ENCODE measurements at places on chromosomes 3 and 15.

DNA sequence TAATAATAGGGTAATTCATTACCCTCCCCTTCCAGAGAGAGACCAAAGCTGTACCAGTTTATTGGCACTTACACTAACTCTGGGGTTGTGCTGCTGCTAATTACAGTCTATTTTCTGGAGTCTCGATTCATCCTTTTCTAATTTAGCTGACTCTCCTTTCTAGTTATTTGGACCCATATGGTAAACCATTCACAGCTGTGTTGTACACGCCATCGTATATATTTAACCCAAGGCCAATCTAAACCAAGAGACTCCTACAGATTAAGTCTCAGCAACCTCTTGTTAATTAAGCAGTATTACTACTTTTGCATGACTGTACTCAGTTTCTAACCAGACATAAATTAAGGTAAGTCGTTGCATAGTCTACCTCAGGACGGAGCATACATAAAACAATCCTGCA lies 22.5 kb downstream of the ANXA2 start:
- no peak for DNase-seq

DNA sequence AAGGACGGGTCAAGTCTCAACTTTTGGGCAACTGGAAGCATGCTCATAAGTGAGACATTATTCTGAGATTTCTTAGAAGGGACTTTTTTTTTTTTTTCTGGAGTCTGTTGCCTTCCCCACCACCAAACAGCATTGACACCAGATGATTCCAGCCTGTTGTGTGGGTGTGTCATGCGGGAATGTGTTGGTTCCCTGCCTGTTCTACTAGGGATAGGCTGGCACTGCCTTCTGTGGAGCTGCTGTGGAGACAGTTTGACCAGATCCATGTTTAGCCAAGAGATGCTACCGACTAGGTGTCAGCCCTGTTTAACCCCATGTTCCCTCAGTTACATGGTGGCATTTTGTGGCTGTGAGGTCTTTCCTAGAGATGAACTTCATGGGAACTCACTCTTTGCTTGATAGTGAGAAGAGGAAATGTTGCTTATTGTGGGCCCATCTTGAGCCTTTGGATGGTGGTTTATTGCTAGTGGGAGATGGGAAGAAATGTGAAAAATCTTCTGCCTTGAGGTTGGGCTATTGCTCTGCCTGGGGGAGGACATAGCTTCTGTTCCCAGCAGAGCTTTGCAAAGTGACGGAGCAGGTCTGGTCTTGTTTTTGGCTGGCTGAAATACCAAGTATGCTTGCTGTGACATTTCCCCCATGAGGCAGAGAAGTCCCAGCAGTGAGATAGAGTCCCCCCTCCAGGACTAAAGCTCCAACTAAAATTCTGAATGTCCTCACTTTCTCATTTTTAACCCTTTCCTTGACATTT lies 31.3 kb downstream of the TRAK1 start:
- no peak for DNase-seq

DNA sequence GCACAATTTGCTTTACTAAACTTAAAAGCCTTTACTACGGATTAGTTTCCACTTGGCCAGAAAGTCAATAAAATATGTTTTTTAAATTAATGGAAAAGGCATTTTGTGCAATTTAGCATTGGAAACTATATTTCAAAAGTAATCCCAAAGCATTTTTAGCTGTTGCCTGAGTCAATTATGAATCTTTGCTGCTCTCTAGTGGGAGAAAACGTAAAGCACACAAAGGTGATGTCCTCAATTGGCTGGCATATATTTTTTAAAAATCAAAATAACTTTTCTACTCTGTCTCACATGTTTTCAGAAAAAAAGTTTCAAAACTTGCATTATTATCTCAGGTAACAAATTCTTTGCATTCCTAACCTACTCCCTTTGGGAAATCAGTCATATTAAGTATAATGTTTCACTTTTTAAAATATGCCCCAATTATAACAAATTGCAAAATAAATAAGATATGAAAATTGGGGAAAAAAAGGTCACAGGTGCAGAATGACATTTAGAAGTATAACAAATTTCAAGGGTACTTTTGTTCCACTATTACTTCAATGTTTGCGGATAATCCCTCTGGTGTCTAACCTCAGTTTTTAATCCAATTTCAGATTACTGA lies 47.2 kb upstream of the TEX55 start:
- DNase-seq, result peak; percentile 1

- DNase-seq, result no peak
These were observed 19.8 kb upstream of the VILL start for GRCh38 chr3:37970802-37971201.

DNA sequence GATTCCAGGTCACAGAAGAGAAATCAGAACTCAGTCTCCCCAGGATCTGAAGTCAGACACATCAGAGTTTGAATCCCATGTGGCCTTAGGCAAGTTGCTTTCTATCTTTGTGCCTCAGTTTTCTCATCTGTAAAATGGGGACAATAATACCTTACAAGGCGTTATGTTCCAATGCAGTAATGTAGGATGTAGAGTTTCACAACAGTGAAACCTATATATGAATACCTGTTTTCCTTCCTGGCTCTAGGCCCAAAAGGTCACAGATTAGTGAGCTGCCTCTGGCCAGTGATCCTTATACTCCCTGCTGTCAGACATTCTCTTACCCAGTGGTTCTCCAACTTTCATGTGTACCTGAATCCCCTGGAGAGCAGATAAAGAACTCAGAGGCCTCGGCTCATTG lies 72.9 kb upstream of the OXTR start:
- DNase-seq, result no peak

DNA sequence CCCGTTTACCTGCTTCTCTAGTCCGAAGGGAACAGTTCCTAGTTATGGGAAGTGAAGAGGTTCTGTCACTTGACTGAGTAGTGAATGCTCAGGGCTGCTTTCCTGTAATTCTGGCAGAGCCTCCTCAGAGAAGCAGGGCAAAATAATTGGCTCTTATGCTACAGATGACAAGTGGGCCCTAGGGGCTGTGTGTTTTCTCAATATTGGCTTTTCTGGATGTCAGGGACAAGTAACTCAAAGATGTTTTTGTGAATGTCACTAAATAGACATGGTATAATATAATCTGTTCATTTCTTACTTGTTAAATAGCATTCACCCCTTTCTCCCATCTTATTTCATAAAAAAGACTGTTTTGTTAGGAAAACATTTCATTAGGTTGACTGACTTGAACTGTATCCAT lies 40.1 kb downstream of the SGO1 start:
- DNase-seq, result no peak

GRCh38 chr3:172059532-172059931 lies 20.2 kb downstream of the FNDC3B start:
- no peak for DNase-seq

DNA sequence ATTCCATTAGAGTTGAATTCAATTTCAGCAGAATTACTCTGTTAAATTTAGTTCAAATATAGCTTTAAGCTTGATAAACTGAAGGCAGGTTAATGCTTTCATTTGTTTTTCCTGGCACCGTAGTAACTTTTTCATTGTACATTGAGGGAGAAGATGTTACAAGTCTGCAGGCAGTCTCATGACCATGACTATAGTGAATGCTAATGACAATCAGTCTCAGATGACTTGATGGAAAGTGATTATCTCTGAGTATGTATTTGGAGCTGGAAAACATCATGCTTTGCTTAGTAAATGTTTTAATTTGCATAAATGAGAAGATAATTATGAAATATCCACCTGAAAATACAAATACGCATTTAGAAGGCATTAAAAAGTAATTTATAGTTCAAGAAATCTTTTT lies 16.0 kb upstream of the RNF7 start:
- no peak for DNase-seq

- DNase-seq, result no peak
These were observed 456.3 kb upstream of the ARRDC4 start for GRCh38 chr15:97504031-97504792.

GRCh38 chr15:67784856-67785430 lies 40.4 kb upstream of the SKOR1 start:
- no peak for DNase-seq

- no peak for DNase-seq
These were observed 413.5 kb downstream of the TIGIT start for GRCh38 chr3:114707252-114707860.

DNA sequence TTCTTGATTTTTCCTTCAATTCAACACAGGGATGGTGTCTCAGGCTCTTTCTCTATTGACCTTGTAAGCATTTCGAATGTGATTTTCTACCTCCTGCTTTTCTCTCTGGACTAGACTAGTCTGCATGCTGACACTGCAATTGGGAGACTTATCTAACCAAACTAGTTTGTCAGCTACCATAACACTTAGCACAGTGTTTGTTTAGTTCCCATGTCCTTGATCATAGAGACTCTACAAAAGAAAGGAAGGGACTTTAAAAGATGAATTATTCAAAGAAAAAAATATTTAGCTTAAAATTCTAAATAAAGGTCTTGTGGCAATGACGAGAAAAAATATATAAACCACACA lies 407.0 kb downstream of the ERC2 start:
- DNase-seq, result no peak

DNA sequence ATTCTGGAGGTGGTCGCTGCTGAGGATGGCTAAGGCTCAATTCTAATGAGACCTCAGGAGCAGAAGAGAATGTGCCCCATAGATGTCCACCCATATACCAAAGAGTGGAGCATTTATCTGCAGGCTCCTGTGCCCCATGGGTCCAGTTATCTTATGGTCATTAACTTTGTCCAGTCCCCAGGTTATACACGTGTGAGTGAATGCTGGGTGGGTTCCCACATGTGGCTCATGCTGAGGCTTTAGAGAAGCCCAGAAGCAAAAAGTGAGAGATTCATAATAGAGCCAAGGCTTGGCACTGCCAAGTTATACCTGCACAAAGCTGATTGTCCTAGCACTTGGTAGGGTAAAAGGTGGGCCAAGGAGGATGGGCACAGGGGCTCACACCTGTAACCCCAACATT lies 30.0 kb upstream of the MINAR1 start:
- no peak for DNase-seq

DNA sequence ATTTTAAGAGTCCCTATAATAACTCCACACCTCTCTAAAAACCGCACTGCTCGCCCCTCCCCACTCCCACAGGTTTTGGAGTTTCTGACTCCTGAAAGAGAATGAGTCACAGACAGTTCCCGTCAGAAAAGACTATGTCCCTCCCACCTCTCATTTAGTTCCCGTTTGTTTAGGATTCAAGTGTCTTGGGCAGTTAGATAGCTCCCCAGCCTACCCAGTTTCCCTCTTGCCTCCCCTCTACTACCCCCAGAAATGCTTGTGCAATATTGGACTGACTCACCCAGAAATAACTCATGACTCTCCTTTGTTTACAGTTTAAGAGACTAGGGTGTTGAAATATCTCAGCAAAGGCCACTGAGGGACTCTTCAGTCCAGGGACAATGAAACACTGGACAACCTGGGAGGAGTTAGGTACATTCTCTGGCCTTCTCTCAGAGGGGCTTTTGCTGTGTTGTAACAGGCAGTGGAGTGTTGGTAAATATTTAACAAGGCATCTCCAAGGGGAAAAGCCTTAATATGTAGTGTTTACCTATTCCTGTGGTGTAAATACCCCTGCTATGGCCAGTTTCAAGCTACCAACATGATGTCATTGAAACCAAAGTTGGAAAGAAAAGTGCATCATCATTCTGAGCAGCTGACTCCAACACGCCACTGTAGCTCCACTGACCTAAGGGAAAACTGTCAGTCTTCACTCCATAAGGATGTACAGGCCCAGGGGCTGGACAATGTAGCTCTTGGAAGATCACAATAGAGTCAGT lies 96.1 kb upstream of the CHD2 start:
- peak; percentile 74 for DNase-seq

- DNase-seq, result no peak
These were observed 149.3 kb upstream of the SLC2A2 start for GRCh38 chr3:171175741-171176234.

DNA sequence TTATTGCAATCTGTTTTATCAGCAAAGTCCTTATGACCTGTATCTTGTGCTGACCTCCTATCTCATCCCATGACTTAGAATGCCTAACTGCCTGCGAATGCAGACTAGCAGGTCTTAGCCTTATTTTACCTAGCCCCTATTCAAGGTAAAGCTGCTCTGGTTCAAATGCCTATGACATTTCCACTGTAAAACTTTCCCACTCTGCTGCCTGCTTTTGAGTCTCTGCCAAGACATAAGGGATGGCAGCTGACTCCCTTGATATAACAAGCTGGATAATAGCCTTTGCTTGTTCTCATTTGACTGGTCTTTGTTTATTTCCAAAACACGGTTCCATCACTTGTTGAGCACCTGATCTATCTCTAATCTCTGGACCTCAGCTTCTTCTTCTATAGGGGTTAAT lies 131.9 kb upstream of the STRIT1 start:
- DNase-seq, result no peak

DNA sequence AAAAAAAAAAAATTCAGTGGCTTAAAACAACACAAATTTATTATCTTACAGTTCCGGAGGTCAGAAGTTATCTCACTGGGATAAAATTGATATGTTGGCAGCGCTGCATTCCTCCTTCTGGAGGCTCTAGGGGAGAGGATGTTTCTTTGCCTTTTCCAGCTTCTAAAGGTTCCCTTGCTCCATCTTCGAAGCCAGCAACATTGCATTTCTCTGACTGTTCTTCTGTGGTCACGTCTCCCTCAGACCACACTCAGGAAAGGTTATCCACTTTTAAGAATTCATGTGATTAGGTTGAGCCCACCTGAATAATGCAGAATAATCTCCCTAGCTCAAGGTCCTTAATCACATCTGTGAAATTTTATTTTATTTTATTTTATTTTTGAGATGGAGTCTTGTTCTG lies 23.4 kb upstream of the ACAP2 start:
- no peak for DNase-seq

- no peak for DNase-seq
These were observed 31.3 kb upstream of the TMEM115 start for GRCh38 chr3:50390508-50391224.

- no peak for DNase-seq
These were observed 150.2 kb upstream of the BHLHE40 start for GRCh38 chr3:4829031-4829394.

DNA sequence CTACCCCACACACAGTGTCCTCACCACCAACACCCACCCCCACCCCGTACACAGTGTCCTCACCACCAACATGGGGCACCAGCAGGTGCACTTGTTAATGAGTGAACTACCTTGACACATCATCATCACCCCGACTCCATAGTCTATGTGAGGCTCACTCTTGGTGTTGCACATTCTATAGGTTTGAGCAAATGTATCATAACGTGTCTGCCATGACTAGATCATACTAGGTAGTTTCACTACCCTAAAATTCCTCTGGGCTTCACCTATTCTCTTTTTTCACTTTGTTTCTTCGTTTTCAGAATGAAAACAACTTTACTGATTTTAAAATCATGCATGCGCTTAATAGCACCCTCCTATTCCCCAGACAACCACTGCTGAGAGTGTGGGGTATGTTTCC lies 102.6 kb upstream of the SLC6A6 start:
- no peak for DNase-seq

- DNase-seq, result no peak
These were observed 160.9 kb downstream of the PLCL2 start for GRCh38 chr3:17045705-17046104.

GRCh38 chr15:77542491-77543001 lies 90.2 kb downstream of the LINGO1 start:
- no peak for DNase-seq

DNA sequence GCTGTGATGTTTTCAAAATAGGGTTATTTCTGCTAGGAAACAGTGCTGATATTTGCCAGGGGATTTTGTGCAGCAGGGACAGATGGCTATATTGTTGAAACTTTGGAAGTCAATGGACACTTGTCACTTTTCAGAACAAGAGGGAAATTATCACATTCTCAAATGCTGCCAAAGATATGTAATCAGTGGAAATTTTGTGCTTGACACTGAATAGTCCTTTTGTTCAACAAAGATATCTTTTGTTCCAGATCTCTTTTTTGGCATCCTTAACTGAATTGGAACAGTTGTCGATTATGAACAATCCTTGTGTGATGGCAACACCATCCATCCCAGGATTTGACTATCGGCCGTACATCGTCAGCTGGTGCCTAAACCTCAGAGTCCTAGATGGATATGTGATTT lies 7.8 kb downstream of the CEP97 start:
- no peak for DNase-seq
